ENCODE measurements at places on chromosomes 12 and 14.
A peak's percentile ranks its signal among the peaks of the same experiment; 100 is the strongest.

DNA sequence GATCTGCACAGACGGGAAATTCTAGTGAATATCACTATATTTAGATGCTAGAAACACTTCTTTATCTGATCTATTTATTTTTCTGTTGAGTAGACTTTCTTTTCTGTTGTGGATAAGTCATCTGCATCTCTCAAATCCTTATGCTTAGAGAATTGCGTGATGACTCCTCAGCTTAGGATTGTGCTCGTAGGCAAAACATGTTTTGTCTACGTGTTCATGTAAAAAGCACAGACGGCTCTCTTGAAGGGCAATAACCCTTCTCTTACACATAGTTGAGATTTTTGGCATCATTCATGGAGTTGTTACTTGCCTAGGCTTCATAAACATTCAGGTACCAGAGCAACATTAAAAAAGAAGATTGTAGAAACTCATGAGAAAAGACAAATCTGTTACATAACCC, 18.6 kb downstream of the PPFIBP1 start:
- DNase-seq, result peak; percentile 91

DNA sequence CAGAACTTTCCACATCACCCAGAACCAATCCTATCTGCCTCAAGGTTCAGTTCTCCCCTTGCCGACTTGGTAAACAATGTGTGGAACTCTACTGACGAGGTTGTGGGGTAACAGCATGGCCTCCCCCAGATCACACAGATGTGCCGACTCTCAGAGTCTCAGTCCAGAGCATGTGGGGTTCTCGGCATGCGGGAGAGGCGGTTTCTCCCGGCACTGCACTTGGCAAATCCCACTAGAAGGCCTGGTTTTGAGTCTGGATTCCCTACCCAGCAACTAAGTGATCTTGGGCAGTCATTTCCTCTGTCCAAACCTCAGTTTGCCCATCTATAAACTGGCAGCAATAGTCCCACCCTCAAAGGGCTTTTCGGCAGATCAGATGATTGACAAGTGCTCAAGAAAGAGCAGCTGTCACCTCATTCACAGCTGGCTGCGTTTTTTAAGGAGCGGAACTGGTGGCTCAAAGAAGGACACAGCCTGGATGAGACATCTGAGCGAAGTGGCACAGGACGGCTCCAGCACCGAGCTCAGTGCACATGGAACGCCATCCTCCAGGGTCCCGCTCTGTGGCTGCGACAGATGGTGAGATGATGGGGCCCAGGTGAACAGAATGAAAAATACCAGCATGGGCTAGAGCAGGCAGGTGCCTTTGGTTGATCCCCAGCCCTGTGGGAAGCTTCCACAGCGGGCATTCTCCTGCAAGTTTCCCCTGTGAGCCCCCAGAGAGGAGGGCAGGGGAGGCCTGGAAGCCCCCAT, 7.3 kb downstream of the TESC start:
- DNase-seq, result no peak

GRCh38 chr12:38162708-38163441, 153.7 kb upstream of the ALG10B start:
- DNase-seq, result no peak

DNA sequence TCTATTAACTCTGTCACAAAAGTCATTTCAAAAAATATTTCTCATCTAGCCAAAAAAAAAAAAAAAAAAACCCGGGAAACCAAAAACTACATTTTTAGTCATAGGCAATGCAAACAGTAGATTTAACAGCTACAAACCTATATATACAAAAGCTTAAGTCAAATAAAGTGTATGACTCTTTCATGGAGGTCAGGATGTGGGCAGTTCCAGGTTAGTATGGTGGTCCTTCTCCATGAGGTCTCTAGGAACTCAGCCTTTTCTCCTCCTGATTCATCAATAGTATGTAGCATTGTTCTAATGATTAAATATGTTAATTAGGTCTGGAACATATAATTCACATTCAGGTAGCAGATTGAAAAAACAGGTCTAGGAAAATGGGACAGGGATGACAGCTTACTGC, 586.5 kb downstream of the SLC16A7 start:
- no peak for DNase-seq

DNA sequence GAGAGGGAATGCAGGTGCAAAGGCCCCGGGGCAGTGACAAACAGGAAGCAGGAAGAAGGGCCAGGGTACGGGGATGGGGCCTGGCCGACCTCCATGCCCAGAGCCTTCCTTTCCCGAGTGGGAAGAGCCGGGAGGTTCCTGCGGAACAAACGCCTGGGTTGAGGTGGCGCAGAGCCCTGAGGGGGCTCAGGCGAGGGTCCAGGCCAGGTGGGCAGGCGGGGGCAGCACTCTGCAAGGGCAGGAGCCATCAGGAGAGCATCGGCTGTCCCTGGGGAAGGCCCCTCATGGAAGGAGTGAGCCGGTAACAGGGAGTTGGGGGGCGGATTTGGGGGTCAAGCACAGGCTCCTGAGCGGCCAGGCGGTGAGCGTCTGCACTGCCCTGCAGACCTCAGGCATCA, 18.1 kb upstream of the FBRSL1 start:
- no peak for DNase-seq

DNA sequence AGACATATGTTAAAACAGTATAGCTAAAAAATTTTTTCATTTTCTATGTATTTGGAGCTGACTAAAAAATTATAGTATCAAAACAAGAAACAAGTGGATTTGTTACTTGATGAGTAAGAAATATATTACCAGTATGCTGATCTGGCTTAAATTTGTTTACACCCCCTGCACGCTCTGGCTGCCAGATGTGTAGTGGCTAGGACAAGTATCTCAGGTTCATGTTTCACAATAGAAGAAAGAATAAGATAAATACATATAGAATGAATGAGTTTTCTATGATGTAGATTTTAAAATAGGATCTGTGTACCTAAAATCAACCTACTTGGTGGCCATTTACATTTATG, 13.1 kb downstream of the NAA30 start:
- DNase-seq, result no peak

GRCh38 chr14:95523051-95523814, 6.8 kb upstream of the SYNE3 start:
- no peak for DNase-seq

GRCh38 chr12:20549108-20549719, 145.9 kb upstream of the SLCO1C1 start:
- DNase-seq, result peak; percentile 64

- DNase-seq, result peak; percentile 87
These were observed 6.6 kb downstream of the MAX start for GRCh38 chr14:65095633-65096205.

GRCh38 chr12:52245962-52246569, 13.0 kb downstream of the KRT7 start:
- no peak for DNase-seq

DNA sequence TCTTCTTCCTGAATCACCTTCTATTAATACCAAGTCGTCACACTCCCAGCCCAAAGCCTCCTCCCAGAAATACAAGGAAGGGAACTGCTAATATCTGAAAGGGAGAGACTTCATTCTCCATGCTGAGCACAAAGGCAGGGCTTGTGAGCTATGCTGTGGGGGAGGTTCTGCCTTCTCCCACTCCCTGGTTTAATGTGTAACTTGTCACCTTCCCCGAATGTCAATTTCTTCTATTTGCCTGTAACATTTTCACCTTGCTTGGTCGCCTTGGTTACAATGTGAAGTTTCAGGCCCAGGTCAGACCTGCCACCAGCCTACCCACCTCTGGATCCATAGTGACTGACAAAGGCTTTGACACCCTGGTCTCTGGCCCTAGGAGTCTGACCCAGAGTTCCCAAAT, 82.0 kb upstream of the ESRRB start:
- DNase-seq, result no peak

DNA sequence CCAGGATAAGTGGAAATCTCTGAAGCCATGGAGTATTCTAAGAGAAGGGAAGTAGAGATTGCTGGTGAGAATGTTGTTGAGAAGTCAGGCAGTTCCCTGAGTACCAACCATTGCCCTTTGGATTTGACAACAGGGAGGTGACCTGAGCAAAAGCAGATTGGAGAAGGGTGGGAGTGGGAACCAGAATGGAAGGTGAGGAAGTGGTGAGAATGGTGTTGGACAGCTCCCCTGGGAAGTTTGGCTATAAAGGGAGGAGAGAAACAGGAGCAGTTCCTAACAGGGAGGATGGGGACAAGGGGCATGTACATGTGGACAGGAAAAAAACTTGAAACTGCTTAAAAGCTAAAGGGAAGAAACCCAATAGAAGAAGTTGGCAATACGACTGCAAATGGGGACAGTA, 198.1 kb downstream of the ETV6 start:
- DNase-seq, result no peak

DNA sequence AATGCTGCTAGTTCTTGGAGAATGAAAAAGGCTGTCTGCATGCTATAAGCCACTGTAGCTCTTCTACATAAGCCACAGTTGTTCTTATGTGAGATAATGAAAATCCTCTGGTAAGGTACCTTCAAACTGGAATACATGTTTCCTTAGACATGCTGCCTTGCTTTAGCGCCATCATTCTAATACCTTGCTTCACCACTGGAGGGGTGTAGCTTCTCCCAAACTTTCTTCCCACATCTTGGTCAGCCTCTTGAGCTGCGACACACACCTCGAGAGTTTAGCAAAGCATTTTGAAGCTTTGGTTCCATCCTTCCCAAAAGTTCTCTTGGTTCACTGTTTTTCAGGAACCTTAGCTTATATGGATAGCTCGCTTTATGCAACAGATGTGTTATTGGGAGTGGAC, 69.5 kb downstream of the NKX2-1 start:
- DNase-seq, result no peak

DNA sequence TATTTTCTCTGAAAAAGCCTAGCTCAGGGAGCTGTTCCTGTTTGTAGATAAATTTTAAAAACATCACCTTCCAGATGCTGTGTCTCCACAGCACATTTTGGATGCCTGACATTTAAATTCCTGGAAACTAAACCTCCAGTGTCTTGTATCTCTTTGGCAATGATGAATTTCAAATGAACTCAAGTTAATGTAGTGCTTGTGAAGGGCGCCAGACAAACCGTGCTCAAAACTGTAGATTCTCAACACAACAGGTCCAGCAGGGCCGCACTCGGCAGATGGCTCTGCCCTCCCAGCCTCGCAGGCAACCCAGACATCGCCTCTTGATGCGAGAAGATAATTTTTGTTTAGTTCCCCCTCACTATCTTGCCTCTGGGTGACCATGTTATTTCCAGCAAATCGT, 432.9 kb downstream of the VRK1 start:
- no peak for DNase-seq

- DNase-seq, result no peak
These were observed 59.8 kb downstream of the FOS start for GRCh38 chr14:75338398-75338797.

GRCh38 chr12:104485651-104486362, 29.1 kb downstream of the CHST11 start:
- no peak for DNase-seq

- peak; percentile 97 for DNase-seq
These were observed 48.0 kb downstream of the DRAM1 start for GRCh38 chr12:101925361-101925760.

GRCh38 chr14:103296987-103297386, 37.0 kb upstream of the EIF5 start:
- DNase-seq, result no peak
